ENCODE measurements at places on chromosomes 3 and 15. TPM values are rescaled to one million over a fixed set of nuclear protein-coding genes. Genes with fewer than 3 reads are reported as not detected.

- ATAC-seq: no peak
These were observed 31.1 kb downstream of the MINAR1 start for GRCh38 chr15:79463043-79463780.

GRCh38 chr15:41940441-41940857 lies 31.9 kb downstream of the EHD4 start:
- ATAC-seq: peak; percentile 79

- ATAC-seq: no peak
These were observed 76.8 kb downstream of the NPAP1 start for GRCh38 chr15:24752354-24752753.

DNA sequence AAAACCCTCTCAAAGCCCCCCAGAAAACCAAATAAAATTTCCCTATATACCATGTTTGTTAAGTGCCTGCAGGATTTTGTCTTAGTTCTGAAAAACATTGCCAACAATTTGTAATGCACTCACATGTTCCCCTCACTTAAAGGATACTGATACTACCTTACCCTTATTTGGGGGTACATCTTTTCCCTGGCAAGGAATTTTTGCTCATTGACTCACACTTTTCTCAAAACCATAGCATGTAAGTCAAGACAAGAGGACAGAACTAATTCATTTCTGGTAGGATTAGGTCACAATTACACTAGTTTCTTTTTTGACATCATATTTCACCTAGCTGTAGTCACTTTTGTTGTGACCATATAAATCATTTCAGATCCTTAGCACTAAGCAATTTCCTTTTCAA lies 222.2 kb downstream of the THRB start:
- ATAC-seq: no peak

DNA sequence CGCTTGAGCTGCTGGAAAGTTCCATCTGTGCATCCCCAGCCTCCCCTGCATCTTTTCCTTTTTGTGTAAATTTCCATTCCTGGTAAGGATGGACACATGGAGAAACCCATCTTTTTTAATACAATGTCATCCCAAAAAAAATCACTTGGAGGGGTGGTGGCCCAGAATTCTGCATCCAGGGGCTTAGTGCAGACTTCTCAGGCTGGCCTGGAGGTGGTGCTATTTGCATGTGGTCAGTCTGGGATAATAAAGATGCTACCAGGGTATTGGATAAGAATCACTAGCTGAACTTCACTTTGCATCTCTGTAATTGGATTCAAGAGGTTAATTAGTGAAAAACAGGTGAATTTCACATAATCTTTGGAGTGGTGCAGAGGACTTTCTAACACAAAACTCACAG lies 1.8 kb upstream of the ZSCAN2 start:
- ATAC-seq: no peak

DNA sequence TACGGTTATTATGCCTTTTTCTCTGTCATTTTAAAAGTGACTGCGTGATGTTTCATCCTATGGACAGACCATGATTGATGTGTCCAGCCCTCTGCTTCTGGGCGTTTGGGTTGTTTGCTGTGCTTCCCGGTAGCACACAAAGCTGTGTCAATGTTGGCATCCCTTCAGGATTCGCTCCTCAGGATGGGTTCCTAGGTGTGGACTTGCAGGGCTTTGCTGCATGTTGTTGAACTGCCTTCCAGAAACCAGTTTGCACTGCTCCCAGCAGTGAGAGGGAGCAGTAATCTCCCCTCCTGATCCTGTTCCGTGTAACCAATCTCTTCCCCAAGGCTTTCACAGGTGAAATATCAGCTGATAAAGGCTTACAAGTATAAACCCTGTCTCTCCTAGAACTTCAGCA lies 787 bp downstream of the TRPM1 start:
- ATAC-seq: no peak

Gene ARRDC4
- 0.39 TPM for total RNA-seq

Gene C2CD4A
- total RNA-seq: 1.3 TPM

Gene SLC2A2
- total RNA-seq: not detected

Gene RASA2
- 41.1 TPM for total RNA-seq

Measured in activated T-helper 17 cell treated with anti-CD3 and anti-CD28 coated beads, Interleukin-2, amount 50 U/mL, for 72 hours (primary cell).